Dermis lymphatic vessel endothelial cell (primary cell): ENCODE measurements at places on chromosomes 3 and 15. TPM values are rescaled to one million over a fixed set of nuclear protein-coding genes. Genes with fewer than 3 reads are reported as not detected.

The DPPA2 gene
- total RNA-seq = not detected in 2 replicates

The UBA7 gene
- total RNA-seq = 24.9 and 29.9 TPM in 2 replicates

The SLC28A1 gene
- total RNA-seq = not detected in 2 replicates

The SLC12A1 gene
- not detected in 2 replicates for total RNA-seq

The NGRN gene
- total RNA-seq = 62.1 and 67.5 TPM in 2 replicates

The CAMK2N2 gene
- total RNA-seq = not detected in 2 replicates

The PAQR9 gene
- total RNA-seq = not detected in 2 replicates

The ENTPD3 gene
- total RNA-seq = under 0.01 TPM in 2 replicates

The SMARCC1 gene
- total RNA-seq = 24.9 and 32.0 TPM in 2 replicates

The GABRR3 gene
- not detected in 2 replicates for total RNA-seq

The LMAN1L gene
- total RNA-seq = not detected in 2 replicates

The LARP6 gene
- 8.1 and 11.3 TPM in 2 replicates for total RNA-seq

The CCDC39 gene
- total RNA-seq = under 0.01 TPM in 1 of 2 replicates, not detected in the other

The COX5A gene
- 50.9 and 62.0 TPM in 2 replicates for total RNA-seq

The SLC22A13 gene
- 0.09 and 0.11 TPM in 2 replicates for total RNA-seq

The EXOG gene
- 5.9 and 8.8 TPM in 2 replicates for total RNA-seq

The PCLAF gene
- 11.7 and 28.6 TPM in 2 replicates for total RNA-seq

The CCNB2 gene
- total RNA-seq = 6.8 and 9.1 TPM in 2 replicates

The UNC13C gene
- total RNA-seq = not detected in 2 replicates

The FBXO40 gene
- not detected in 2 replicates for total RNA-seq

The SLC7A14 gene
- total RNA-seq = under 0.01 and 0.11 TPM in 2 replicates

The SLC25A20 gene
- total RNA-seq = 25.3 and 27.3 TPM in 2 replicates

The OR5K1 gene
- not detected in 2 replicates for total RNA-seq

The GOLGA6B gene
- total RNA-seq = not detected in 2 replicates

The FOXL2NB gene
- under 0.01 TPM in 1 of 2 replicates, not detected in the other for total RNA-seq

The DAPK2 gene
- 4.7 and 18.0 TPM in 2 replicates for total RNA-seq

The PAK6 gene
- total RNA-seq = not detected in 2 replicates

The SLCO2A1 gene
- total RNA-seq = 6.7 and 9.0 TPM in 2 replicates

The EIF5A2 gene
- total RNA-seq = 5.8 and 6.5 TPM in 2 replicates

The GOLGA8J gene
- total RNA-seq = 0.17 TPM in 1 of 2 replicates, not detected in the other

The FOXB1 gene
- total RNA-seq = not detected in 2 replicates

The CLEC3B gene
- total RNA-seq = 0.43 and 0.65 TPM in 2 replicates

The ADCY5 gene
- total RNA-seq = 0.43 and 0.87 TPM in 2 replicates

The CIB1 gene
- total RNA-seq = 36.4 and 39.4 TPM in 2 replicates

The MRPS22 gene
- total RNA-seq = 52.3 and 77.1 TPM in 2 replicates

The MUC4 gene
- not detected in 2 replicates for total RNA-seq

The LTF gene
- total RNA-seq = under 0.01 and 0.26 TPM in 2 replicates

The GALNT15 gene
- 41.0 and 82.4 TPM in 2 replicates for total RNA-seq

The FAM81A gene
- under 0.01 and 0.09 TPM in 2 replicates for total RNA-seq

The HDC gene
- total RNA-seq = not detected in 2 replicates

The TM4SF1 gene
- 1,157 and 1,890 TPM in 2 replicates for total RNA-seq

The FAM107A gene
- total RNA-seq = 0.09 and 0.11 TPM in 2 replicates

The SLC9C1 gene
- total RNA-seq = 0.11 and 0.17 TPM in 2 replicates

The TPRG1 gene
- 0.09 and 0.43 TPM in 2 replicates for total RNA-seq

The PLA2G4B gene
- 0.33 and 1.8 TPM in 2 replicates for total RNA-seq

The VEPH1 gene
- total RNA-seq = 0.86 and 2.8 TPM in 2 replicates

The GPR62 gene
- total RNA-seq = under 0.01 TPM in 2 replicates

The CHD2 gene
- total RNA-seq = 56.1 and 61.1 TPM in 2 replicates

The ADGRG7 gene
- total RNA-seq = not detected in 2 replicates

The ARHGAP31 gene
- 23.4 and 30.4 TPM in 2 replicates for total RNA-seq

The EPHA6 gene
- total RNA-seq = under 0.01 TPM in 1 of 2 replicates, not detected in the other

The ZNF621 gene
- total RNA-seq = 8.1 and 9.1 TPM in 2 replicates

The KBTBD8 gene
- total RNA-seq = 1.9 and 2.1 TPM in 2 replicates

The SEMA7A gene
- 0.54 and 0.60 TPM in 2 replicates for total RNA-seq

The GRAMD1C gene
- total RNA-seq = 26.9 and 30.3 TPM in 2 replicates

The CHRNB4 gene
- not detected in 2 replicates for total RNA-seq

The ADAMTS9 gene
- total RNA-seq = 31.8 and 72.3 TPM in 2 replicates

The SH3BP5 gene
- 39.3 and 63.6 TPM in 2 replicates for total RNA-seq

The MIX23 gene
- 14.3 and 39.7 TPM in 2 replicates for total RNA-seq

The TMC3 gene
- not detected in 2 replicates for total RNA-seq
